Activated T-helper 1 cell treated with anti-CD3 and anti-CD28 coated beads, Interleukin-2, amount 50 U/mL, for 16 hours (primary cell): ENCODE measurements at places on chromosomes 7 and 10.

GRCh38 chr10:95071107-95071660, 1.9 kb upstream of the CYP2C8 start:
- DNase-seq = no peak

DNA sequence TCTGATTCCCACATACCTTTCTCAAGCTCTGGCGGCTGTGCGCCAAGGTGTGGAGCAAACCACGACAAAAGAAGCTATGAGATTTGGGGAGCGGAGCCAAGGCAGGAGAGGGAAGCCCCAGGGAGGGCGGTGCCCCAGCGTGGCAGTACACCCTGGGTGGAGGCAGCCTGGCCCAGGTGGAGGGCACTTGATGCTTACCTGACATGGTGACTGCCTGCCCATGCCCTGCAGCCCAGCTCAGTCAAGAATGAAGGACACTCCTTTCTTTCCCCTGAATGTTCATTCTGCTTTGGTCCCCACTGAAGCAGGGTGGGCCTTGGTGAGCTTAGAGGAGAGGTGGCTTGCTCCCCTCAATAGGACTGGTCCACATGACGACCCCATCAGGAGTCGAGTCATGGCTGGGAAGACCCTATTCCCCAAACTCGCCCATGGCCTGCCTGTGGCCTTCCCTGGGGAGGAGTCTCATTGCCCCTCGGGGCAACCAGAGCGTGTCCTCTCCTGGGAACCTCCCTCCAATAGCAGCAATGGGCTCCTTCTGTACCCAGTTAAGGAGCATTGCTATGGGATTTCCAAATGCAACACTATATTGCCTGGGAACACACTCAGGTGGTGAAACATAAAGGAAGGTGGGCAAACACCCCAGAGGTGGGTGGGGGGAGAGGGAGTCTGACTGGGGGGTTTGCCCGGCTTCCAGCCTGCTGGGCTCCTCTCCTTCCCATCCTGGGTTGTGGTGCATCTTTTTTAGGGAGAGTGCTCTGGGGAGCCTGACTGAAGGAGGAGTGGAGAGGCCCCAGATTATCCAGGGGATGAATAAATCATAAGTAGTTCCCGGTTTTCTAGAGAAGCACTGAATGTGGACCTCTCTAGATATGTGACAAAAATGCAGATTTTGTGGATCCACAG, 22.7 kb downstream of the RAMP3 start:
- DNase-seq = no peak

DNA sequence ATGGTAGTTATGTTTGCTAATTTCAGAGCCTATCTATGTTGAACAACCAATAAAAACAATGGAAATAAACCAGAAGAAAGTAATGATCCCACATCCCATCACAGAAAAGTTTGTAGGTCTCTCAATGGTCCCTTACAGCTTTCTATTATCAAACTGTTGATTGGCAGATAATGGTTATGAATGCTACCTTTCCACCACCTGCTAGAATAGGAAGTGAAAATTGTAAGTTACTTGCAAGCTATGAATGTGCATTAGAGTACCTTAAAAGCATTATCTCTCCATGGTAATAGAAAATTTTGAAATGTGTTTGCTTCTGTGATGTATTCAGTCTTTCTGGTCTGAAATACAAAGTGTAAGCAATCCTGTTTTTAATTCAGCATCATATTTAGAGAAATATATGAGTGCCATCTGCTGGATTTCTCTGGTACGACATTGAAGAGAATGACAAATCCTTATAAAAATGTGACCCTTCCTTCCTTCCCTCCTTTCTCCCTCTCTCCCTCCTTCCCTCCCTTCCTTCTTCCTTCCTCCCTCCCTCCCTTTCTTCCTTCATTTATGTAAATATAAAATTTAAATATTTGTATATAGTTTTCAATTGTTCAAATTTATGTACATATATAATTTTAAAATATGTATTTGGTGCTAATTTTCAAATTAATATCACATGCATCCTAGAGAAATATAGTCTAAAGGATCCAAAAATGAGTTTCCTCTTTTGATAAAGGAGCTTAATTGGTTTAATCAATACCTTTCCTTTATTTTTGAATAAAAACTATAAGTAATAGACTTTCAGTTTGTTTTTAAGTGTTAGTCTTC, 41.4 kb upstream of the PNLIPRP3 start:
- no peak for DNase-seq

DNA sequence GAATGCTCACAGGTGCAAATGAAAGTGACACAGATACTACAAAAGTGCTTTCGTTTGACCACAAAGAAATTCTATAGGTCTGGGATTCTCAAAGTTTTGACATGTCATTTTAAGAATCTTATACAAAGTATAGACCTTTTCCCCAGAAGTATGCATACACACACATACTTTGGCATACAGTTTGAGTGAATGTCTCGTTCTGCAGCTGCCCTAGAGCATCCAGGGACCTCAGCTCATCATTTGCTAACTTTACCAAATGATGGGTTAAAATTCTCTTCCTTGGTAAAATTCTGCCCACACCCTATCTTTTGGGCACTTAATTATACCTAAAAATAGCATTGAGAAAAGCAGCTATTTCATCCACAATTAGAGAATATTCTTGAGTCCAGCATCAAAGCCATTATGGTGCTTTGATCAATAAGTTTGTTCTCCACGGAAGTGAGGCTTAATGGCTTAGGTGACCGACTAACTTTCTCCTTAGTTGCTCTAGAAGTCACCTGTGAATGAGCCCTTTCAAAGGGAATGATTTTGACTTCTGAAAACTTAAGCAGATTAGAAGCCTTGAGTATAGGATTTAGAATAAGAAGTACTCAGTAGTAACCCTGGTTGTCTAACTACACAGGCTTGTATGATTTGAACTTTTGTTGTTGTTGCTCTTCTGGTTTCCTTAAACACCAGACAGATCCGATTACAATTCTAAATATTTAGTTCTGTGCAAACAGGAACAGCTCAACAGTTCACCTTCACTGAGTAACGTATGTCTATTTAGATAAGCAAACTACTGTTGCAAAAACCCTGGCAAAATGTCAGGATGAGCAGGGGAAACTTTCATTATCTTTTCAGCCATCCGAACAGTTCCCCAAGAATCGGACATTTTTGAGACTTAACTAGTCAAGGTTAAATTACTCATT, 70.6 kb downstream of the CNNM2 start:
- DNase-seq = no peak

DNA sequence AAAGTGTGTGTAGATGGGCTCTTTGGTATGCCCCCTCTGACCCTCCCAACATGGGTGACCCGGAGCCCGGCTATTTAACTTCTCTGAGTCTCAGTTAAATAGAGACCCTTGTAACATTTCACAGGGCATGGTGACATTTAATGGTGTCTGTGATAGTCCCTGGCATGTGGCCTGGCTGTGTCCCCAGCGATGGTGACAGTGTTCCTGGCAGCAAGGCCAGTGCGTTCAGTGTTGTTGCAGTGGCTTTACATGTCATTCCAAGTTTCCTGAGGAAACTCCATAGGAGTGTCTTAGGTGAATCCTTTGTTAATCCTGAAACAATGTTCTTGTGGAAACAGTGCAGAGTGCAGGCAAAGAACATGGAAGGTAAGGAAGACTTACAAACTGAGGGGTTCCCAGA, 137.0 kb downstream of the RAMP3 start:
- DNase-seq = no peak

DNA sequence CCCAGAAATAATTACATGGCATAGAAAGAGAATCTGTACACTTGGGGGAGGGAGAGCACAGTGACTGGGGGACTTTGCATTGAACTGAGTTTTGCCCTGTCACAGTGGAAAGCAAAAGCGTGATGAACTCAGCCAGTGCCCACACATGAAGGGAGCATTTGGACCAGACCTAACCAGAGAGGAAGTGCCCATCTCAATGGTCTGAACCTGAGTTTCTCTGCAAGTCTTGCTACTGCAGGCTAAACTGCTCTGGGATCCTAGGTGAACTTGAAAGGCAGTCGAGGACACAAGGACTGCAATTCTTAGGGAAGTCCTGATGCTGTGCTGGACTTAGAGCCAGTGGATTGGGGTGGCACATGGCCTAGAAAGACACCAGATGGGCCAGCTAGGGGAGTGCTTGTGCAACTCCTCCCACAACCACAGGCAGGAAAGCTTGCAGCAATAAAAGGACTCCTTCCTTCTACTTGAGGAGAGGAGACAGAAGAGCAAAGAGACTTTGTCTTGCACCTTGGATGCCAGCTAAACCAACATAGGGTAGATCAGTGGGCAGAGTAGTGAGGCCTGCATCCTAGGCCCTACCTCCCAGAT, 259.0 kb downstream of the GRM8 start:
- DNase-seq = no peak

DNA sequence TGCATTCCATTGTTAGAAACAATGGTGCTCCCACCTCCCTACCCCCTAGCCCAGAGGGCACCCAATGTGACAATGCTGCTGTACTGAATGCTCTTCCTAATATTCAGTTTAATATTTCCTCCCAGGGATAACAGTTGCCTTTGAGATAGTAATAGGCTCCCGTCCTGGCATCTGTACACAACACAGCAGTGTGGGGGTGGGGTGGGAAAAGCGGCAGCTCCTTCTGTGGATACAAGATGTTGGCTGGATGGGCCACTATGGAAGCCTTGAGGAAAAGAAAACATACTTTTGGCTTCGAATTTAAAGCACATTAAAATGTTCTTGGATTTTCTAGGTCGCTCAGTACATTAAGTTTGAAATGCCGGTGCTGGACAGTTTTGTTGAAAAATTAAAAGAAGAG, 9.2 kb upstream of the ZNF22 start:
- DNase-seq = no peak

DNA sequence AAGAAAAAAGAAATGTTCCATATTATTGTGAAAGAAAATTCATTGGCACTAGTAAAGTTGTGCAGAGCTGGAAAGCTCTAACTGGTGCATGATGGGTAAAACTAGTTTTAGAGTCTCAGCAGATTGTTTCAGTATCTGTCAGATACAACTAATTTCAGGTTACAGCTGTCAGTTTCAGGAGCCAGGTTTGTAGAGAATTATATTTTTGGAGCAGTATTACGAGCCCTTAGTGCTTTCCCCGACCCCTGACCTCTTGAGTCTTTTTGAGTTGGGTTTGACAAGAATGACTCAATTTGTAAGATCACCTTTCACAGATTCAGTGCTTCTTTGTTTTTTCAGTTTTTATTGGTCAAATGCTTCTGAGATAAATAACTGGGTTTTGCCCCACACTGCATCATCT, 366.4 kb upstream of the PLXDC2 start:
- no peak for DNase-seq

DNA sequence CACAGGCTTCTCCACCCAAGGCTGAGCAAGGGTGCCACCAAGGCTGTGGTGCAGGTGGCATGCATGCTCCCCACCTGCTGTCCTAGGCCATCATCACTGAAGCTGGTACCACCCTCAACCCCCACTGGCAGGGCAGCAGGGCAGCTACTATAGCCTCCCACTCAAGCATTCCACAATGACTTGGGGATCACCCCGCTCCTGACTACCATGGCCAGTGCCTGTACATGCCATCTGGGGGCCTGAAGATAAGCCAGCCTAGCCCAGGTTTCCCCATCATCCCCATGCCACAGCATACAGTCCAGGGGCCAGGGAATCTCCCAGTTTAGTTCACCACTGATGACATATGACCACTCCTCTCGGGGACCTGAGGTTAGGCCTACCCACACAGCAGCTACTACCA, 510.9 kb upstream of the LRRTM3 start:
- DNase-seq = no peak

- DNase-seq = no peak
Observed at GRCh38 chr7:129615018-129615417, 3.5 kb downstream of the NRF1 start.

DNA sequence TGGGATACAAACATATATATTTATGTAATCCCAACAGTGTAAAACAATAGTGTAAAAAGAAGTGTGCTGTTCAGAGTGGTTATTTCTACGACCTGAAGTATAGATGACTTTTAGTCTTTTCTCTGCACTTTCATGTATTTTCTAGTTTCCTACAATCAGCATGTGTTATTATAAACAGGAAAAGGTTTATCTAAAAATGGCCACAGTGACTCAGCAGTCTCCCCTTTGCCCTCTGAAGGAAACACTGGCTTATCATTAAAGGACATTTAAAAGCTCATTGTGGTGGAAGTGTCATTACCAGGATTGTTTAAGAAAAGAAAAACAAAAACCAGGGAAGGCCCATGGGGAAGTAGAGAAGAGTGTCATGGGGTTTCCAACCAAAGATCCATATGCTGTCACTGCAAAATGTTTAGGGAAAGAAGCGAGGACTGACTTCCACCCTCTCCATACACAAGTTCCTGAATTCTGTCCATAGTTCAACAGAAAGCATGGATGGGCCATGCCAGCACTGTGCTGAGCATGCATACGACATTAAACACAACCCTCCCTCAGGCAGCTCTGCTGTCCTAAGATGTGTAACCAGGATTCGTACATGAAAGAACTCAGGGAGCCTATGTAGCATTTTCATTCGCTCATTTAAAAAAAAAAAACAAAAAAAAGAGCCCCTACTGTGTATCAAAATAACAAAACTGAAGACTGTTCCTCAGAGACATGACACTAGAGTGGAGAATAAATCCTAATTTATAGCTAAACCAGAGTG, 10.2 kb downstream of the CYREN start:
- no peak for DNase-seq

GRCh38 chr10:102004376-102004775, 51.6 kb downstream of the ARMH3 start:
- no peak for DNase-seq

- no peak for DNase-seq
Observed at GRCh38 chr7:123571187-123571586, 13.6 kb upstream of the NDUFA5 start.

DNA sequence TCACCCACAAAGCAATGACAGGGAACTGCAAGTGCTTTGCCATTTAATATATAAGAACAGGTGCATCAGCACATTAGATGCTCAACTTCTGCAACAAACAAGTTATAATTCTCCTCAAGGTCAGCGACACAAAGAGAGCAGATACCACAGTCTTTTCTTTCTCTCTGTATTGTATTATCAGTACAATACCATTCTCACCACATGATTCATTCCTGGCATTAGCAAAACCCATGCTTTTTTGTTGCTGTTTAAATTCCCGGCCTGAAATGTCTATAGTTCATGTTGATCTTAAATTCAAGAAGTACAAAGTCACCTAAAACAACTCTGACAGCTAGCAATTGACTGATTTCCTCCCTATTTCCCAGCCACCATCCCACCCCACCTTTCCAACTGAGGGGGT, 111.8 kb upstream of the FEZF1 start:
- no peak for DNase-seq

GRCh38 chr7:107594961-107595737, 15.1 kb downstream of the BCAP29 start:
- no peak for DNase-seq

DNA sequence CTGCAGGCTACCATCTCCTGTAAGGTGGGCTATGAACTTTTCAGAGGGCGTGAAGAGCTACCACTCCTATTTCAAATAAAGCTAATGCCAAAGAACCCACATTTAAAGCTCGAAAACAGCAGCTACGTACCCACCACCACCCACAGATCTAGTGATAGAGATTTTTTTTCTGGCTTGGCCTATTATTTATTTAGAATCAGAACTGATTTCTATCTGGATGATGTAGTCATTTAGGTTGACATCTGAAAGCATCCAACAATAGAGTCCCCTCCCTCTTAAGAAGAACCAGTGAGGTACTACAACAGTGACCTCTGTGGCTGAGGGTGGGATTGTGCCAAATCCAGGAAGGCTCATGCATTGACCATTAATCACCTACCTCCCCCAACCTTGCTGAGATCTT, 113.8 kb upstream of the ADO start:
- DNase-seq = no peak
